ENCODE measurements at places on chromosomes 1 and 21.
A peak's percentile ranks its signal among the peaks of the same experiment; 100 is the strongest.

DNA sequence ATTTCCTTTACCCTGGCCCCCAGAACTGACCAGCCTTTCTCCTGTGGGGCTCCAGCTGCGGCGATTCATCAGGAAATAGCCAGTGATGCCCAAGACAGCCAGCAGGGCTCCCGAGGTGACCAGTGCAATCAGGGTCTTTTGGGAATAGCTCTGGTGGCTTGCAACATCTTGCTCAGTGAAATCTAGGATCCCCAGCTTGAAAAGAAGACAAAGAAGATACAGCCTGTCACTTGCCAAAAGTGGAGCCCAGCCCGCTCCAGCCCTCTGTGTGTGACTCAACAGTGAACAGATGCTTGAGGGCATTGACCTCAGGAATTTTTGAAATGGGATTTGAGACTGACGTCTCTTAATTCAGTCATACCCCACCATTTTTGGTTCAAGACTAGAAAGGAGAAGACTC, 22.3 kb downstream of the CD34 start:
- DNase-seq = no peak

DNA sequence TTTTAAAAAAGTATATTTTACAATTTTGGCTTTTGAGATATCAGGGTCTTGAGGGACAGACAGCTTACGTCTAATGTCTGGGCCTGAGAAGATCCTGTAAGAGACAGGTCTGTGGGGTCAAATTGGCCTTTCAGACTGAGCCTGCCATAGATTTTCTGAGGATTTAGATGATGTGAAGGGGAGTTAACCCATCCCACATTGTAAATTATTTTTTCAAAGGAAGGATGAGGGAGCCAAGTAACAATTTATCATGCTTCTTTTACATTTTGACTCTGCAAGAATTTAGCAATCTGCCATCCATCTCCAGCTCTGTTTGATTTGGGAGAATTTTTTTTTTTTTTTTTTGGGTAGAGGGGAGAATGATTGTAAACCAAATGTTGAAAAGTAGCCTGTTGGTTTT, 160.9 kb downstream of the ROR1 start:
- no peak for DNase-seq

DNA sequence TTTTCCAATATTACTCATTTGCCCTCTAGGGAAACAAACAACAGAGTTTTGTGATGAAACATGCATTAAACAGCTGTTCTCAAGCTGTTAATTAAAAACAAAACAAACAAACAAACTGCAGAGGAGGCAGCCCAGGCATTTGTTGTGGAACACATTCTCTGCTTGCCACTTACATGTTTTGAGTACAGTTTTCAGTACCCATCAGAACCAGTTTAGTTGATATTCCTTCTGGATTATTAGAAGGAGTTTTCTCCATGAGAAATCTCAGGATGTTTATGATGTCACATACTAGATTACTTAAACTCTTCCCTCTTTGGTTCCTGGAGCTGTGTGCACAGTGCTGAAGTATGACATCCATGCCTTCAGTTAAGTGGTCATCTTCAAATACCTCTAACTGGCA, at the start of gene OR2T6:
Gene OR2T6, plus strand, starts transcription at position 301 of the 400 bp plus-strand sequence. CDS start 11,863 bp downstream, outside the sequence.
- no peak for DNase-seq

DNA sequence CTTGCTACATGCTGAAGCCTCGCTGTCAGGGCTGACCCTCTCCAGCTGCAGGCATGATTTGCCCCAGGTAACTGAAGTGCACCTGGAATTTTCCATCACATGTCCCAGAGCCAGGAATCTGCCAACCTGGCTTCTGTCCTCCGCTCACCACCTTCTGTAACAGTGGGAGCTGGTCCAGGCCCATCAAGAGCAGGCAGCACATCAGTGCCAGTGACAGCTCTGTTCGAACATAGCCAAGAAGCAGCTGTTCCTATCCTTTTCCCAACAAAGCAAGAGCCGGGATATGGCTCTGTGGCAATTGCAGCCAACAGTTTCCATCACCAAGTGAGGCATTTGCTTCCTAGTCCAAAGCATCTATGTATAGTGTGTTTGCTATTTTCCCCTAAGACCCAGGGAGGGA, 42.2 kb upstream of the KANK4 start:
- no peak for DNase-seq

DNA sequence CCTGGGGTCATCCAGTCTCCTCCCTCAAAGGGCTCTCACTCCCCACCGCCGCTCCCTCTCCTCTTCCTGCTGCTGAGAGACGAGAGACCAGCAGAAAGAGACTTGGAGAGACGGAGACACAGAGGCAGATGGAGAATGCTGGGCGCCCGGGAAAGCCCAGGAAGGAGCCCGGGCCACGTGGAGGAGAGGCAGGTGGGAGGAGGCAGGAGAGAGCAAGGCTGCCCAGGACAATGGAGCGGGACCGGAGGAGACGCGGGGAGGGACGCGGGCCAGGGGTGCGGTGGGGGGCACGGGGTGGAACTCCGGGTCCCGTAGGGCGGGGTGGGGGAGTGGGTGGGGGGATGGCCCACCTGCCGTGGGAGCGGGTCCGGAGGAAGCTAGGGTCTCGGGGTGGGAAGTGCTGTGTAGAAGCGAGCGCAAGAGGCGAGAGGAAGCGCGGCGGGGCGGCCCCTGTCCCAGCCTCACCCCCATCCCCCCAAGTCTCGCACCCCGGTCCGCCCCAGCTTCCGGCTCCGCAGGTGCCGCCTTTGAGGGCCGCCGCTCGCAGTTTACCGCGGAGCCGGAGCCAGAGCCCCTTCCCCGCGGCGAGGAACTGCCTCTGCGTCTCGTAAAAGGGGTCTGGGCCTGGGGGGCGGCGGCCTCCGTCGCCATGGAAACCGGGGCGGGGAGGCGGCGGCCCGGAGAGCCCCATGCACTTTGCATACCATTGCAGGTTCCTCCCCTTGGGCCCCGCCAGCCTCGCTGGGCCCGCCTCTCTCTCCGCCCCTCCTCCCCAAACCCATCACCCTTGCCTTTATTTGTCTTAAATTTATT, 11.7 kb upstream of the EPHA2 start:
- peak; percentile 41 for DNase-seq

GRCh38 chr1:46455951-46456350, 33.7 kb upstream of the DMBX1 start:
- DNase-seq = no peak

DNA sequence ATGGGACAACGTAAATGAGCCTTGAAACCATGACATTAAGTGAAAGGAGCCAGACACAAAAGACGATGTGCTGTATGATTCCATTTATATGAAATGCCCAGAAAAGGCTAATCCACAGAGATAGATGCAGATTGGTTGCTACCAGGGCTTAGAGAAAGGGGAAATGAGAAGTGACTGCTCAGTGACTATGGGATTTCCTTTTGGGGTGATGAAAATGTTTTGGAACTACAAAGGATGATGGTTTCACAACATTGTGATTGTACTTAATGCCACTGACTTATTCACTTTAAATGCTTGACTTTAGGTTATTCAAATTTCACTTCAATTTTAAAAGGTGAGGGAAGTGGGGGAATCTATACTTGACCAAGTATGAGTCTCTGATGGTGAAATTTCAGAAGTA, 414.3 kb downstream of the SETD4 start:
- no peak for DNase-seq

GRCh38 chr1:53343831-53344668, 16.2 kb upstream of the LRP8 start:
- no peak for DNase-seq

- DNase-seq = no peak
Observed at GRCh38 chr1:216521477-216521876, 98.2 kb upstream of the USH2A start.

- no peak for DNase-seq
Observed at GRCh38 chr1:228804640-228805413, 69.5 kb downstream of the RHOU start.

GRCh38 chr21:34055615-34056014, 17.8 kb upstream of the MRPS6 start:
- no peak for DNase-seq

- DNase-seq = no peak
Observed at GRCh38 chr1:167714098-167714438, 7.7 kb upstream of the MPZL1 start.

- no peak for DNase-seq
Observed at GRCh38 chr1:100616121-100616621, 78.2 kb downstream of the GPR88 start.

GRCh38 chr1:223140611-223141405, 2.2 kb downstream of the TLR5 start:
- no peak for DNase-seq

GRCh38 chr21:39108291-39109162, 74.7 kb downstream of the PSMG1 start:
- DNase-seq = no peak

DNA sequence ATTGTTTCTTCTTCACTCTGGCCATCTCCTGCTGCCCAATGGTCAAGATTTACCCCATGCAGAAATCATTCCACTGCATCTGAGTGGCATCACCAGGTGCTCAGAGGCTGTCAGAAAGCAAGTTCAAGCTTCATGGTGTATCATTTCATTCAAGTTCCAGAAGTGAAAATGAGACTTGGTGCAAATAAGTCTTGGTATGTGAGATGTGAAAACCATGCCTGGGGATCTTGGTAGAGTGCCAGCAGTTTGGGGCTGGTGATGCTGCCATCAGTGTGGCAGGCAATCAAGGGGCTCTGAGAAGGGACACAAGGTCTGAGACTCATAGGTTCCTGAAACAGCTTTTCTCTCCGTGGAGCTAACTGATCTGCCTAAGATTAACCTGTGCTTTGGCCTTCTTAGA, 52.0 kb downstream of the CD2 start:
- DNase-seq = no peak

DNA sequence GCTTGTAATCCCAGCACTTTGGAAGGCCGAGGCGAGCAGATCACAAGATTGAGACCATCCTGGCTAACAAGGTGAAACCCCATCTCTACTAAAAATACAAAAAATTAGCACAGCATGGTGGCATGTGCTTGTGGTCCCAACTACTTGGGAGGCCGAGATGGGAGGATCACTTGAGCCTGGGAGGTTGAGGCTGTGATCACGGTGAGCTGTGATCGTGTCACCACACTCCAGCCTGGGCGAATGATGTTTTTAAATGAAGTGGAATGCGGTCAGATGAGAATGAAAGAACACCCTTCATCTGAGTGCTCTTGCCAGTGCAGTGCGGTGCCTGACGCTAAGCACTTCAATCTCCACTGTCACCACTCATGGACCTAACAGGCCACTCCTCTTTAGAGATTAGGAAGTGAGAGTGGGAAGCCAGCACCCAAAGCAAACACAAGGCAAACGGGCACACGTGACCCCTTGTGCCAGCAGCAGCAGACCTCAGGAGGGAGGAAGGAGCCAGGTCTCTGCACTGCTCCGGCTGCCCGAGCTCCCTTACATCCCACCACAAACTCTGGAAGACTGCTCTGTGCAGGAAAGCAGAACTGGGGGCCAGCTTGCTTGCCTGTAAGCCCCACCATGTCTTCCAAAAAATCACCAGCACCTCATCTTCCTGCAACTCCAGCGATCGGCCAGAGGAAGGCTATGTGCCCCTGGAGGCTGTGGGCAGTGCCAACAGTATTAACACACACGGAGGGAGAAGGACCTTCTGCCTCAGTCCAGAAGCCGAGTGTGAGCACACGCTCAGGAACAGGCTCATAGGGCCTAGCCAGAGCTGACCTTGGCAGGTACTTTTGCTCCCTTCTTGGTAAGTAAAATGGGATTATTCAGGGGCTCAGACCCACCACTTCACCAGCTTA, 9.7 kb downstream of the CTNNBIP1 start:
- DNase-seq = no peak

- DNase-seq = no peak
Observed at GRCh38 chr1:46635205-46635604, 18.6 kb upstream of the MOB3C start.

DNA sequence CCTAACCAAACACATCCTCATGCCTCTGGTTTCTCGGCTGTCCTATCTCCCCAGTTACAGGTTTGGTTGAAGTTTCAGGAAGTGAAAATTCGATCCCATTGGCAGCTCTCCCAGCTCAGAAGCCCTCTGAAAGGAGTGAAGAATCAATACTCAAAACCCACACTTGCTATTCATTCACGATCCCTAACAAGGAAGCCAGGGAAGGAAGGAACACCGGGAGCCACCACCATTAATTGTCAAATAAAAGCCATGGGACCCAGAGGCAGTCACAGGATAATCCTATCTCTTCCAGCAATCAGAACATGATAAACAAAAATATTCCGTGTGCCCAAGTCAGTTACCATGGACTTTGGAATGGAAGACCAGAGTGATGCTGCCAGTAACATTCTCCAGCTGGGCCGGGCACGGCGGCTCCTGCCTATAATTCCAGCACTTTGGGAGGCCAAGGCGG, 7.0 kb downstream of the TMPRSS2 start:
- no peak for DNase-seq

DNA sequence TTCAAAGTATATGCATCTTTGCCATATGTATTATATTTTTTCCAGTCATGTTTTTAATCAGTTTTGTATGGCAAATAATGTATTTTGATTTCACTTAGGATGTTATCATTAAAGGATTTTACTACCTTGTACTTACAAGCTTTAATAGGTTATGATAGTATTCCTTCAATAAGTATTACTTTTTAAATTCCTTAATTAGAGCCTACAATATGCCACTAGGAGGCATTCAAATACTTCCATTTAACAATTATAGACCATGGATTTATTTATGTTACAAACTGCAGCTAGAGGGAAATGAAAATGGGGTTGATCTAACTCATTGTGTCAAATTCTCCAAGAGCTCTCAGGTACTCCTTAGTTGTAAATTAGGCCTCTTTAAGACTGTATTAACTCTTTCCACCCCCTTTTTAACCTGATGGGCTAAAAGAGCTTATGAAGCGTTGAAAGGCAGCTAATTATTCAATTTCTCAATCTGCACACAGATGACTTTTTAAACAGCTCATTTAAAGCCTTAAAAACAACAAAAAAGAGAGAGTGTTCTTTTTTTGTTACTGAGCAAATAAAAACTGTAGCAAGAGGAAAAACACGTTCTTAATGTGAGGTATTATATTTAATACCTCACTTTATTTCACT, 156.2 kb downstream of the DENND1B start:
- DNase-seq = no peak

GRCh38 chr1:34970829-34971228, 14.3 kb downstream of the TMEM35B start:
- no peak for DNase-seq

GRCh38 chr1:43565600-43566360, 35.1 kb downstream of the PTPRF start:
- DNase-seq = no peak

DNA sequence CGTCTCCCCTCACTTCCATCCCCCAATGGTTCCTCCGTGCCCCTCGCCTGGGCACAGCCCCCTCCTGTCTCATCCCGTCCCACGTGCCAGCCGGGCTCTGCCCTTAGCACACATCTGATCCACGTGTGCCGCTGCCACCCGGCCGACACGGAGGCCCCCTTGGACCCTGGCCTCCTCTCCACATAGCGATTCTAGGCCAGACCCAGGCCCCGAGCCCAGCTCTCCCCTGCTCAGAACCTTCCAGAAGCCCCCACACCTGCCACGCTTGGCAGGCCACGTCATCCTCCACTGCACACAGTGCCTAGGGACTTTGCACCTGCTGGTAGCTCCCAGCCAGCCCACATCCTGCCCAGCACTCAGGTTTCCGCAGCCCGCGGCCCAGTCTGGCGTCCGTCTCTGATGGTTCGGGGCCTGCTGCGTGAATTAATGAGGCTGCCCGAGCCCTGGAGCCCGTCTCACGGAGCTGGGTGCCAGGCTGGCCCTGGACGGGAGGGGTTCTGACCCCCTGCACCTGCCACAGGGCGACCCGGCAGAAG, 20.1 kb downstream of the PLCH2 start:
- no peak for DNase-seq
